ENCODE measurements at places on chromosomes 2 and 18.

DNA sequence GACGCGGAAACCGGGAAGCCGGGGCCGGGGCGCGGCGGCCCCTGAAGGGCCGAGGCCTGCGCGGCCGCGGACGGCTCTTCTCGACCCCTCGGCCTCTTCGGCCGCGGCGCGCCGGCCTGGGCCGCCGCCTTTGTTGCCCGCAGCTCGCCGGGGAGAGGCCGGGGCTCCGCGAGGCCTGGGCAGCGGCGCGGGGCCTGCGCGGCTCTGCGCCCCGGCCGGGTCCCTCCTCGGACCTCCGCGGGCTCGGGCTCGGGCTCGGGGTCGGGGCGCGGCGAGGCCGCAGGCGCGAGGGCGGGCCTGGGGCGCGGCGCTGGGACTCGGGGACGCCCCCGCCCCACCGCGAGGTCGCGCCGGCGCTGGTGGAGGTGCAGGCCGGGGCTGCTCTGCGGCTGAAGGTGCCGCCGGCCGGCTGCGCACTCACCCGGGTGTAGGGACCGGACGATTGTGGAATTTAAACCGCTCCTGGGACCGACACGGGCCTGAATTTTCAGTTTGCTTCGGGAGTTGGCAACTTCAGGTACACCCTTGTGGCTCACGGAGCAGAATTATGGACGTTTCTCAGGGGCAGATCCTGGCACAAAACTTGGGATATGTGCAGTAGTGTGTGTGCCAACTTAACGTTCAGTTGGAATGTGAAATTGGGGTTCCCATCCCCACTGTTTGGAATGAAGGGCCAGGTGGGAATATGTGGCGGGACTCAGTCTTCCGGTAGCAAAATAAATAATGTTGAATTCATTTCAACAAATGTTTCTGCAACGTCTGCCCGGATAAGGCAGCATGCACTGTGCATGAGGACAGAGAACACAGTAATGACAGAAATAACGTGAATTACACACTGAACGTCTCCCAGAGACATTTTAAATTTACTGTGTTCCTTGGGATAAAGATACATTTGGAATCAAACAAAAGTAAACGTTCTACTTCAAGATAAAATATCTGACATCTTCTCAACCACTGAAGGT, 787 bp downstream of the SOCS6 start:
- peak; percentile 8 for DNase-seq

GRCh38 chr2:44777036-44777435, 164.5 kb upstream of the SIX3 start:
- DNase-seq = no peak

GRCh38 chr2:160241251-160242137, 41.4 kb upstream of the ITGB6 start:
- peak; percentile 39 for DNase-seq

- DNase-seq = no peak
Measured at GRCh38 chr2:23692263-23692662, 234.7 kb downstream of the ATAD2B start.

GRCh38 chr2:162210385-162210784, 32.9 kb downstream of the FAP start:
- no peak for DNase-seq

GRCh38 chr18:74514860-74515495, 18.8 kb downstream of the CNDP2 start:
- no peak for DNase-seq

DNA sequence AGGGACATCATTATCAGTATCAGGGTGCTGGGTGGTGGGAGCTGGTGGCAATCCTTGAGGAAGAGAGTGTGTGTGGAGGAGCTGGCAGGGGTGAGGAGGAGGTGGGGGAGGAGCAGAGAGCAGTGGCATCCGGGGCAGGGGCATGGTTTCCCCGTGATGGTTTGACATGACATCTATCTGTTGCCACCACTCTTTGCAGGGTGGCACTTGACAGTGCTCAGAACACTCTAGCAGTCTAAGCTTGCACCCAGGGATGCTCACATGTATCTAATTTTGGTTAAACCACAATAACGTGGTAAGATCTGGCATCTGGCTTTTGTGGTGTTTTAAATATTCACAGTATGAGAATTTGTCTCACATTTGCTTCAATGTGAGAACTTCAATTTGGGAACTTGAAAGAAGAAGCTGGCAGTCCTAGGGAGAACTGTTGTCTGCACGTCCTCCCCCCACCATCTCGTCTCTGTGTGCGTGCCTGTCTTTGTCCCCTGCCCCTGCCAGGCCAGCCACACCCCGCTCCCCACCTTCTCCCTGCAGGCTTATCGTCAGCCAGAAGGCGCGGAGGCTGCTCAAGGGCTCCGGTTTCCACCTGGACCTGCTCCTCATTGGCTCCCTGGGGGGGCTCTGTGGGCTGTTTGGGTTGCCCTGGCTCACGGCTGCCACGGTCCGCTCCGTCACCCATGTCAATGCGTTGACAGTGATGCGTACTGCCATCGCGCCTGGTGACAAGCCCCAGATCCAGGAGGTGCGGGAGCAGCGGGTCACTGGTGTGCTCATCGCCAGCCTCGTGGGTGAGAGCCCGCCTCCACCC, 11.7 kb downstream of the SLC4A3 start:
- no peak for DNase-seq

DNA sequence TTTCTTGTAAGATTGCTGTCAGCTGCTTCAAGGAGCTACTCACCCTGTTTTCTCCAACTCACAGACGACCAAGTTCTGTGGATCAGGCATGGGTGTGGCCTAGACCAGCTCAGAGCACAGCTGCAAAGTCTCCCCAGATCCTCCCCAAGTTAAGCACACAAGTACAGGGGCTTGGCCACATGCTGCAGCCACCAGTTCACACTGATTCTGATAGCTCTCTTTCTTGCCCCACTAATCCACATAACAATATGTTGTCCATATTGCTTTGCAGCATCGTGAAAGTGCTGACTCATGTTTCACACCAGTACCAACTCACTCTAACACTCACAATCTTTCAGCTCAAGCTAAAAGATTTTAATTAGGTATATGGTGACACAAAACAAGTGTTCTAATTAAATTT, 437.0 kb downstream of the PARD3B start:
- peak; percentile 8 for DNase-seq
